ENCODE measurements at places on chromosomes 11 and 22.

DNA sequence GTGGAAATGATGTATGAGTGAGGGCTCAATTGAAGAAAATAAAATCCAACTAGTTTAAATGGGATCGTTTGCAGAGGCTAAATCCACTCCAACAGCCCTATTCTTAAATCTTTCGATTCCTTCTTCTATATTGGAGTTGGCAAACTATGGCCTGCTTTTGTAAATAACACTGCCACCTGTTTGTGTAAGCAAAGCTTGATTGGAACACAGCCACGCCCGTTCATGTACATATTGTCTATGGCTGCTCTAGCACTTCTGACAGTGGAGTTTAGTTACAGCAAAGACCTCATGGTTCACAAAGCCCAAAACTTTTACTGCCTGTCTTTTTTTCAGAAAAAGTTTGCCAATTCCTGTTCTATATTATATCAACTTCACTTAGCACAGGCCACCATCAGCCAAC lies 40.6 kb upstream of the RCN1 start:
- DNase-seq, result no peak

DNA sequence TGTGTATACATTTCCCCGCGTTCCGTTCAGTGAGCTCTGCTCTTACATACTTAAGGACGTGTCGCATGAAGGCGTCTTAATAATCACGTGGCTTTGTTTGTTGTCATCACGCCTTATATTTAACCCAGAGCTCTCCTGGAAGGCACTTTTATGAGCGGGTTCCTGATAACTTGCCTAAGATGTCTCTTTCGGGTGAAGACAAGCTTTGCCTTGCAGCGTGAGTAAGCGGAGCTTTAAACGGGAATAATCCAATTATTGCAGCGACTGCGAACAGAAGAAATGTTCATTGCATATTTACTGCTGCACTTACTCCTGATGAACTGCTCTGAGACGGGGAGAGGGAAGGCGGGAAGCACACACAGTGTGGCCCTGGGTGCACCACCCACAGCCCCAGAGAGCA lies 1128.2 kb downstream of the BRD1 start:
- no peak for DNase-seq

DNA sequence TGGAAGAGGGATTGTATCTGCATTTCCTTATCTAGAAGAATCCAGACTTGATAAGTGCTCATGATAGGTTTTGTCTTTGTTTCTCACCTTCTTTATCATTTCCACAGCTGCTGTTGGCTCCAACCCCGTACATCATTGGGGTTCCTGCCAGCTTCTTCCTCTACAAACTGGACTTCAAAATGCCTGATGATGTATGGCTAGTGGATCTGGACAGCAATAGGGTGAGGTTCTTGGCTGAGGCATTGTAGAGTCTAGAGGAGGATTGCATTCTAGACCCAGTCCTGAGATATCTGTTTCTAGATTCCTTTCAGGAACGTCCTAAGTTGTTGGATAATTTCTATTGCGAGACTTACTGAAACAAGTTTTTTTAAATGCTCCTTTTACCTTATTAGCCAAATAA lies 8.1 kb downstream of the MADD start:
- no peak for DNase-seq

- no peak for DNase-seq
Measured at GRCh38 chr22:43131773-43132501, 11.3 kb downstream of the MCAT start.

DNA sequence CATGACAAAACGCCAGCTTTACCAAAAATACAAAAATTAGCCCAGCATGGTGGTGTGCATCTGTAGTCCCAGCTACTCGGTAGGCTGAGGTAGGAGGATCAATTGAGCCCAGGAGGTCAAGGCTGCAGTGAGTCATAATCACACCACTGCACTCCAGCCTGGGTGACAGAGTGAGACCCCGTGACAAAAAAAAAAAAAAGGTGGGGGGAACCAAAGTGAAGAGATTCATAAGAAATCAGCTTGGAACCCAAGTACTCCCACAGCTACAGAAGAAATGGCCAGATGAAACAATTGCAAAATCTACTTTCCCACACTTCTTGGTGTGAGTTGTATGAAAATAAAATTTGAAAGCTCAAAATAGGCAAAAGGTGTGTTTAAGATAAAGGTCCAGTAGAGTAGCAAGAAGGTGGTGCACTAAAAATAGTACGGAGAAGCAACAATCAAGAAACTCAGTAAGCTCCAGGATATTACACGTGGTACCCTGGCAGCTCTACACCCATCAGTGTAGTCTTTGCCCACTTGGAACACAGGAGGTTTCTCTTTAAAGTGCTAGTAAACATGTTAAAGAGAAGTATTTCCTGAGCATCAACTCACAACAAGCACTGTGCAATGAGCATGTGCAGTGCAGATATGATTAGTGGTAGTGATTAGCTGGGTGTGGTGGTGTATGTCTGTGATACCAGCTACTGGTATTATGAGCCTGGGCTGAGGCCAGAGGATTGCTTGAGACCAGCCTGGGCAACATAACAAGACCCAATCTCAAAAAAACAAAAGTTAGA lies 5.3 kb downstream of the HARBI1 start:
- DNase-seq, result no peak

GRCh38 chr22:39215426-39216142 lies 29.2 kb downstream of the PDGFB start:
- peak; percentile 29 for DNase-seq

GRCh38 chr11:19576054-19576453 lies 136.6 kb upstream of the NAV2 start:
- no peak for DNase-seq

GRCh38 chr11:102204174-102204573 lies 93.9 kb downstream of the YAP1 start:
- DNase-seq, result no peak

- no peak for DNase-seq
Measured at GRCh38 chr11:126880872-126881271, 119.7 kb downstream of the KIRREL3 start.

DNA sequence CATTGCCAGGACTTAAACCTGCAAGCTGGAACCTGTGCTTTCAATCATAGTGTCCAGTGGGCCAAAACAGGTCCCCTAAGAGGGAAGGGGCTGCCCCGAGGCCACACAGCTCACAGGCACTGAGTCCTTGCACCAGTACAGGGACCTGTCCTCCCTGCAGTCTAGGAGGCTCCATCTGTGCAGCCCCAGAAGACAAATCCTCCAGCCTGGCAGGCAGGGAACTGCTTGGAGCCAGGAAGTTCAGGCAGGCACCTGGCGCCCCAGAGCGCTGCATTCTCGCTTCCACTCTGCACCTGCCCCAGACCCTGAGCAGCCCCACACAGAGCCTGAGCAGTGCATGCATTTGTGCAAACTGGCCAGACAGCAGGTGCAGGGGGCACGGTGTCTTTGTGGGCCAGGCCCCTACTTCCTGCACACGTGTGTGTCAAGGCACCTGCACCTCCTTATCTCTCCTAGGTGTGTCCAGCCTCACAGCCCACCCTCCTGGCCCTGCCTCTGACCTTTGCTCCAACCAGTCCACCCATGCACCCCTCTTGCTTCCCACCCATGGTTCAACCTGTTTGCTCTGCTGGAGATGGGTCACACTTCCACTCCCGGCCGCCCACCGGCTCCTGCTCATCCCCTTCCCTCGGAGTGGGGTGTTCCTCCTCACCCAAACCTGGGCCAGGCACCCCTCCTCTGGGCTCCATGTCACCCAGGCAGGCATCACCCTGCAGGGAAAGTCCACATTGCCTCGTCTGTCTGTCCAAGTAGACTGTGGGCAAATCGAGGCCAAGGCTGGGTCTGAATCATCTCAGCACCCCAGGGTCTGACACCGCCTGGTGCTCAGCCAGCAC lies 19.0 kb downstream of the LINC01488 start:
- DNase-seq, result no peak

DNA sequence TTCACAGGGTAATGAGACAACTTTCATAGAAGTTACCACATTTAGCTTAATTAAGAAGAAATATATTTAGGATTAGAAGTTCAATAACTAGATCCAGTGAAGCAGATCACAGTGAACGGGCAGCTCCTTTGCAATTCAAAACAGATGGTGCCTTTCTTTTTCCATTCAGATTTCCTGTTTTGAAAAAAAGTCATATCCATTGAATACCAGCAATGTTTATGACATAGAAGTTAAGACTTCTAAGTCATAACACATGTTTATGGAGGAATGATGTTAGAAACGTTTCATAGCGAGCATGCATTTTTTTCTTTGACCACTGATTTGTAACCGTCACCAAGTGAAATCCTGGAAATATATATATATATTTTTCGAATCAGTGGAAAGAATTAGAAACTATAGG lies 24.7 kb downstream of the LUZP2 start:
- DNase-seq, result no peak

- DNase-seq, result no peak
Measured at GRCh38 chr11:69006816-69007215, 6.2 kb downstream of the MRGPRF start.

DNA sequence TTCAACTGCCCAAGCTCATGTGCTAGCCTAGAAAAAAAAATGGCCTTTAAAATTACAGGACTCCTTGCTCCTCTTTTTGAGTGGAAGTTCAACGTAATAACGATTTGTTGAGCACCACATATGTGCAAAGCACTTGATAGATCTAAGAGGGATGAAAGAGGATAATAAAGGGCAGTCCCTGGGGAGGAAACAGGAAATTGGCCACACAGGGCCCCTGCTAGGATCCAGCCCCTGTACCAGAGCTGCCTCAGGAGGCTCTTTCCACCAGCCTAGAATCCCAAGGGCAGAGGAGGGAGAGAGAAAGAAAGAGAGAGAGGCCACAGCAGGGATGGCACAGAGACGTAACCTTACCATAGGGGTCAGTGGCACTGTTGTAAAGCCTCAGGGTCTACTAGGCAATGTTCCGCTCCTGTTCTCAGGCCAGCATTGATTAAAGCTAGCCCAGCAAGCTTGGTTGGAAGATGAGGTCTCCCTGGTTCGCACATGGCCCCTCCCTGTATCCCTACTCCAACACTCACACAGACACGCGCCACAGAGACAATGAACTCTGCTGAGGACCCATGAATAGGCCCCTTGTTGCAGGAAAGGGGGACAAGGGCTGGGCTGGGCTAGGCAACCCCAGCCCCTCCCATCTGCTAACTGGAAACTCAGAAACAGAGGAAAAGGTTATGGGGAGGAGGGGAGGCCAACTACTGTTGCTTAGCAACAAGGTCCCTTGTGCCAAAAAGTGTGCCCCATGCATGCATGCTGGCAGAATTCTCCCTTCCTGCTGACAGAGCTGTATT lies at the start of gene TMPRSS5:
TSS of gene TMPRSS5 (minus strand) at position 438 of the 785 bp plus-strand sequence. CDS start at position 354, 84 bp downstream.
- DNase-seq, result no peak

GRCh38 chr22:31118046-31118820 lies 4.5 kb upstream of the INPP5J start:
- DNase-seq, result no peak

DNA sequence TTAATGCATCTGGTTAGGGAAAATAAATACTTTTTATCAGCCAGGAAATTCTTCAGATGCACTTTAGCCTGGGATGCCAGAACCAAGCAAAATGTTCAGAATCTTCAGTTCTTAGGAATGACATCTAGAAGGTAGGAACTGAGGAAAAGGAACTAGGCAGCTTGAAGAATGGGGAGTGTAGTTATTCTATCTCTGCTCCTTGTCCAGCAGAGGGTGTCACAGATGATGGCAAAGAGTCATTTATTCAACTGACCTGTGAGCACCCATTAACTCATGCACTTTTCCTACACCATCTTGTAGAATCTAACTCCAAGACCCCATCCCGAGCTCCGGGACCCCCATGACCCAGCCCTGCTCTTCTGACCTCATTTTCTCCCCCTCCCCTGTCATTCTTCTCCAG lies 122.1 kb upstream of the ISX start:
- DNase-seq, result no peak

GRCh38 chr11:7619322-7619721 lies 54.0 kb downstream of the CYB5R2 start:
- DNase-seq, result no peak

DNA sequence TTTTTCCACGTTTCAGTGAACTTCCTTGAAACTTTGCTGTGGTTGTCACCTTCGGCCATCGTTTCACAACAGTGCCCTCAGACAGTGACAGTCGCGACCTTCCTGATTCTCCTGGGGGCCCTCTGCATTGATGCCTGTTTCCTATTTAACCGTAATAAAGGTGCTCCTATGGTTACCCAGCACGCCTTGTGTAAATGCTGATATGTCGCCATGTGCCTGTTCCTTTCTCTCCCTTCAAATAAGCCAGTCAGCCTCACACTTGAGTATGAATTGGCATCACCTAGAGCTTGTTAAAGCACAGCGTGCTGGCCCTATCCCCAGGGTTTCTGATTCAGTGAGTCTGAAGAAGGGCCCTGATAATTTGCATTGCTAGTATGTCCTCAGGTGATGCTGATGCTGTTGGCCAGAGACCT lies 104.8 kb downstream of the MICAL2 start:
- DNase-seq, result no peak

- no peak for DNase-seq
Measured at GRCh38 chr11:78802058-78802761, 227.5 kb upstream of the NARS2 start.

GRCh38 chr11:115819014-115819413 lies 314.8 kb upstream of the CADM1 start:
- no peak for DNase-seq

DNA sequence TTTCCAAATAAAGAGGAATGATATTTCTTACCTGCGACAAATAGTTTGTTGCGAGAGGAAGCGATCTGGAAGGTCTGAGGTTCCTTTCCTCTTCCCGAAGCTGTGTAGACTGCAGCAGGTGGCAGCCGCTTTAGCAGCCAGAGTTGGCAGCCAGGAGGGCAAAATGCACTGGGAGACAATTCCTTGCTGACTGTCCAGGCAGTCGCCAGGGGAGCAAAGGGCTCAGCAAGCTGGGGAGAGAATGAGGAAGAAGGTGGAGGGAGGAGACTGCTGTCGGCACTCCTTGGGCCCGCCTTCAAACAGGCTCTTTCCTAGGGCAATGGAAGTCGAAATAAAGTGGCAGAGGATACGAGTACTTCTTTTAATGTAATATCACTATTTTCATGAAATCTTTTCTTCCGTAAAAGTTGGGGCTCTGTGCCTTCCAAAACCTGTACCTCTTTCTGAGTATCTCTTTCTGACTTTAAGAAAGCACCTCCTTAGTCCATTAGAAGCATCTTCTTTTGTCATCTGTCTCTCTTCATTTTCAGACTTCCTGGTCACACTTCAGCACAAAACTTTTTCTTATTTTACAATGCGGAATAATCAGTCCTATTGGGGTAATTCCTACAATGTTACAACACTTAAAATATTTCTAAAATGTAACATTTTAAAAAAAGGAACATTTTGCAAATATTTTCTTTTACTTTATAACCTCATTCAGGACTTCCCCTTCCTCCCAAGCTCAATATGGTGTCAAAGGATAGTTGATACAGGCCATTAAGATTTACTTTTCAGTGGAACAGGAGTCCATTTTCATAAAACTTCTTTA lies at the start of gene IL18:
TSS of gene IL18 (minus strand) at position 220 of the 811 bp plus-strand sequence. CDS start 9,041 bp downstream, outside the sequence.
- DNase-seq, result no peak

DNA sequence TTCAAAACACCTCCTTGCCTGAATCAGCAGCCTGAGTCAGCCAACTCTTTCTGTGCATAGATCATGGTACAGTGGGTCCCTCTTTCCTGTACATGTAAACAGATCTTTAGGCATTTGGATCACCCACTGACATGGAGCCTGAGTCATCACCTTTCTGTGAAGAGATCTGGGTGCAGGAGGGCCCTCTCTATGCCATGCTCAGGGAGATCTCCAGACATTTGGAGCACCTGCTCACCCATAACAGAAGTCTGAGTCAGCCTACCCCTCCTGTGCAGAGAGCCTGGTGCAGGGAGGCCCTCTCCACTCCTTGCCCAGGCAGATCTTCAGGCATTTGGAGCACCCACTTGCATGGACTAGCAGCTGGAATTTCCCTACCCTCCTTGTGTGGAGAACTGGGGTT lies 56.2 kb upstream of the GLYAT start:
- DNase-seq, result no peak

- DNase-seq, result no peak
Measured at GRCh38 chr11:86726118-86726753, 53.8 kb upstream of the ME3 start.

Measured in T-cell (primary cell).